ENCODE measurements at places on chromosomes 7 and 10.

GRCh38 chr7:142886866-142887265, 1.3 kb upstream of the TRPV6 start:
- DNase-seq: no peak

DNA sequence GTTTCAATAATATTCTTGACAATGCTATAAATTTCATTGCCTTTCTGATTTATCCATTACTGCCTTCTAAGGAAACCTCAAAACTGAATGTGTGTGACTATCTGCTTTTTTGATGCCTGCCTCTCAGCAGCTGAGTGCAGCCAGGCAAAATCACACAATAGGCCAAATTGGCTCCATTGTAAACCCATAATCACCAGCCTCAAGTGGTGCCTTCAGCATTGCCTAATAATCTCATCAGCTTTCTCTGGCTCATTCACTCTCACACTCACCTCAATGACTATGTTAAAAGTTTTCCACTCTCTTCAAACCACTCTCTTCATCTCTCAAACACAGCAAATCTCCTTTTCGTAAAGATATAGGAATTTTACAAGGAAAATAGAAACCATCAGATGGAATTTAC, 182.5 kb upstream of the COL1A2 start:
- no peak for DNase-seq

DNA sequence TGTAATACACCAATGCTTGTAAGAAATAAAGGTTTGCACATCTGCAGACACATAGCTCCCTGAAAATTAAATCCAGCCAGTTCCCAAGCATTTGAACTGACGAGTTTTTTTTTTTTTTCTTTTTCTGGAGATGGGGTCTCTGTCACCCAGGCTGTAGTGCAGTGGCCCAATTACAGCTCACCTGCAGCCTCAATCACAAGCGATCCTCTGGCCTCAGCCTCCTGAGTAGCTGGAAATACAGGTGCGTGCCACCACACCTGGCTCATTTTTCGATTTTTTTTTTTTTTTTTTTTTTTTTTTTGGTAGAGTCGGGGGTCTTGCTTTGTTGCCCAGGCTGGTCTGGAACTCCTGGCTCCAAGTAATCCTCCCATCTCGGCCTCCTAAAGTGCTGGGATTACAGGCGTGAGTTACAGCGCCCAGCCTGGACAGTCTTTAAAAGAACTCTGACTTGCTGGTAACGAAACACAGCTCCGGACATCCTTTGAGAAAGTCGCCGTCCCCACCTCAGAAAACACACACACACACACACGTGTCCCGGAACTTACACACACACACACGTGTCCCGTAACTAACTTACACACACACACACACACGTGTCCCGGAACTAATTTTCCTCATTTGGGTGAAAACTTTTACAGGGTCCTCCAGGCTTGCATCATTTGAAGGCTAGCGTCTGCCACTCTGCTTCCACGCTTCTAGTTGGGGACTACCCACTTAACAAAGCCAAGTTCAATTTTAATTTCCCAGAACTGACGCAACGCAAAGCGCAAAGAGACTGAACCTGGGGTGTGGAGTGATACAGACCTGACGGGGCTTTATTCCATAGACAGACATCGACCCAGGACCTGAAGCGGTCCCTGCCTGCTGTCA, 18.6 kb downstream of the OCM2 start:
- DNase-seq: peak; percentile 18

GRCh38 chr10:28300027-28300426, 2.8 kb downstream of the MPP7 start:
- DNase-seq: no peak

DNA sequence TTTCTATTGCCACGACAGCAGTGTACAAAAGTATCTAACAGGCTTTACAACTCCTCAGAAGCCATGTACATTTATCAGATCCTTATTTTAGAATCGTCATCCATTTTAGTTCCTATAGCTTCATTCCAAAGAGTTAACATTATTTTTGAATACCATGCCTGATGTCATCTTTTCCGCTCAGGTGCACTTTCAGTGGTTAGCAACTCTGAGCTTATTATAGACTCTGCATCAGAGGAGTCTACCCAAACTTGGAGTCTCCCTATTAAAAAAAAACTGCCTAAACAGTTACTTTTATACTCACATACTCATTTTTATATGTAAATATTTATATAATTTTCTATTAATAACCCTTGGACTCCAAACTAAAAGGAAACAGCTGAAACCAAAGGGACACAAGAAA, 31.6 kb upstream of the PRSS37 start:
- no peak for DNase-seq

GRCh38 chr7:132455378-132455777, 120.9 kb downstream of the PLXNA4 start:
- no peak for DNase-seq

Data from AG08396 (cell line).